ENCODE measurements at places on chromosomes 6 and 20.

- DNase-seq: no peak
These were observed 223.3 kb downstream of the TMEM242 start for GRCh38 chr6:157099912-157100593.

DNA sequence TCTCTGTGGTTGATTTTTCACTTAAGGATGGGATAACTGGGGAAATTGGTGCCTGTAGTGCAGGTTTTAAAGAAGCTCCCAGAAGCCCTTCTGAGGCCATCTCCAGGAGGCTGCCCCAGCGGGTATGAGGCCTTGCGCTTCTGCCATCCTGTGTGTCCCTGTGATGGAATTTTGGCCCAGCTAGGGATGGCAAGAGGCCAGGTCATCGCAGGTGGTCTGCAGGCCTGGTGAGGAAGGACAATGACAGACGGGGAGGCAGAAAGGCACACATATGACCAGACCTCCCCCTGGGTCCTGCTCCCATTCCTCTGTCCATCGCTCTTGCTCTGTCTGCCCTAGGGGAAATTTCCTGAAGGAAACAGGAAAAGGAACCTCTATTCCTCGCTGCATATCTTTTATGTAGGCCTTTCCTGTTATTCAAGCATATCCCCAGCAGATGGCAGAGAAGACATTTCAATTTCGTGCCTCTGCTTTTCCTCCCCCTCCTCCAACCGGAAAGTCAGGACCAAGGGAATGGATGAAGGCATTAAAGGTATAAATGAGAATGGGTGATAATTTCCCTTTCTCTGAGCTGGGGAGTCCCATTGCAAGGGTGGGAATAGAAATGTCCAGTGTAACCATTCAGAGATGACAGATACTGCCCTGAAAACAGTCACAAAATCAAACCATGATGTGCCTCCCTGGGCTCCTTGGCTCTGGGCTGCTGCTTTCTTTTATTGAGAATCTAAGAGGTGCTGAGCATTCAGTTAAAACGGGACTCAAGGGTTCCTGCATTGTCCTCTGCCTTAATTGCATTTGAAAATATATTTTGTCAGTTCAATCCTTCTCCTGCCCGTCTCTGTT is 17.6 kb upstream of the HLA-F start:
- DNase-seq: no peak

- DNase-seq: no peak
These were observed 138.7 kb upstream of the SLC24A3 start for GRCh38 chr20:19073584-19074218.

GRCh38 chr6:159676890-159677505 is 16.0 kb downstream of the SOD2 start:
- no peak for DNase-seq

DNA sequence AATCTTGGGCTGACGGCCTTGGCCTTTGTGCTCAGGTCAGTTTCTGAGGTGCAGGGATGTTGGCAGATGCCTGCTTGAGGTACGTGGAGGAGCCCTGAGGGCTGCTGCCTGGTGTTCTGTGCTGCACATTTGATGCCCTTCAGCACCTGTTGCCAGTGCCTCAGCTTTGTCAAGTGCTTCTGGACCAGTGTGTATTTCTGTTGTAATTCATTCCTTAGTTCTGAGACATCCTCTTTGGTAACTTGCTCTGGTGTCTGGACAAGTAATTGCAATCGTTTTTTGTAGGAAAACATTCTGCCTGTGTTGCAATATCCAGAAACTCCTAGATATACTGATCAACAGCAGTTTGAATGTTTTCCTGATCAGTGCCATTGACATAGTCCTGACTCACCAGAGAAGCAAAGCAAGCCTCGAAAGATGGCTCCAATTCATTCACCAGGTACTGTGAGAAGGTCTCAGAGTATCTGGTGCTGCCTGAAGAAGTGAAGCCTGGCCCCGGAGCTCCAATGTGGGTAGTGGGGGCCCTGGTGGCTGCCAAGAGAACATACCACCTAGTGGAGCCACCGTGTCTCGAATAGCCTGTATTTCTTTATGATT is 26.7 kb downstream of the ZNF337 start:
- peak; percentile 75 for DNase-seq

DNA sequence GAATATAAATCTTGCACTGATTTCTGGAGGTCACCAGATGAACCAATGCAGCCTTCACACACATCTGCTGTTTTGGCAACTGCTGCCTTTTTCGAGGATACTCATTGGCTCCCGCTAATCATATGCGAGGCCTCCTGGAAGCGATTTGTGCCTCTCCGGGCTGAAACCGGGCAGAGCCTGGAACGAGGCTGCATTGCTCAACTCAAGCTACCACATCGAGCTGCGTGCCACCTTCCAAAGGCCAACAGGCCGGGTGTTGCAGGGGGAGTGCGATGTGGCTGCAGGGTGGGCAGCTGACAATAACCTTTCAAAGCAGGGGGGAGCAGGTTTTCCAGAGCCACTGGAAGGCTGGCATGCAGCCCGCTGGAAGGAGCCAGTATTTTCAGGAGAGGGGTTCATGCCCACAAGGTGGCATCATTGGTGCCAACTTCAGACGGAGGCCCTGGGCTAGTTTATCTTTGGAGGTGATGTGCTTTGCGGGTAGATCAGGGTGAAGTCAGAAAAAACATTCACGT is 122.6 kb upstream of the IFNGR1 start:
- peak; percentile 84 for DNase-seq

DNA sequence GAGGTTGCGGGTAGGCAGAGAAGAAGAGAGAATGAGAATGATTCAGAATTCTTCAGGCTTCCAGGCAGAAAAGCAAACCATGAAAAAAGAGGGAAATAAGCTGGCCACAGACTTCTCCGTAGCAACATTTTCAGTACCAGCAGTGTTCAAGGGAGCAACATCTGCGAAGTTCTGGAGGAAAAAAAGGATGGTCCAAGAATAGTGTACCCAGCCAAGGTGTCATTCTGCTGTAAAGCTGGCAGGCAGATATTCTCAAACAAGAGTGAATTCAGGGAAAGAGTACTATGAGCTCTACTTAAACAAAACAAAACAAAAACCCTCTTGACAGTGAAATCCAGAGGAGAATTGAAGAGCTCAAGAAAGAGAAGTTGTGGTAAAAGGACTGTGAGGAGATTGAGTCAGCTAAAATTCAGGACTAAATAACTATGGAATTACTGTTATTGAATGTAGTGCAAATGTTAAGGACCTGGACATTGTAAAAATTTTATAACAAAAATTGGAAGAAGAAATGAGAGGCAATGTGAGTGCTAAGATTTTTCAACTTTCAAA is 86.5 kb downstream of the ATRN start:
- no peak for DNase-seq

DNA sequence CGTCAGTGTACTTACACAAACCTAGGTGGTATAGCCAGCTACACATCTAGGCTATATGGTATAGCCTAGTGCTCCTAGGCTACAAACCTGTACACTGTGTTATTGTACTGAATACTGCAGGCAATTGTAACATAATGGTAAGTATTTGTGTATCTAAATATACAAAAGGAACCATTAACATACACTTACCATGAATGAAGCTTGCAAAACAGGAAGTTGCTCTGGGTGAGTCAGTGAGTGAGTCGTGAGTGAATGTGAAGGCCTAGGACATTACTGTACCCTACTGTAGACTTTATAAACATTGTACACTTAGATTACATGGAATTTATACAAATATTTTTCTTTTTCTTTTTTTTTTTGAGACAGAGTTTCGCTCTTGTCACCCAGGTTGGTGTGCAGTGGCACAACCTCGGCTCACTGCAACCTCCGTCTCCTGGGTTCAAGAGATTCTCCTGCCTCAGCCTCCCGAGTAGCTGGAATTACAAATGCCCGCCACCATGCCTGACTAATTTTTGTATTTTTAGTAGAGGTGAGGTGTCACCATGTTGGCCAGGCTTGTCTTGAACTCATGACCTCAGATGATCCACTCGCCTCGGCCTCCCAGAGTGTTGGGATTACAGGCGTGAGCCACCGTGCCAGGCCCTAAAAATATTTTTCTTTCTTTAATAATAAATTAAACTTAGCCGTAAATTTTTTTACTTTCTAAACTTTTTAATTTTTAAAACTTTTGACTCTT is 15.4 kb upstream of the KIAA1755 start:
- DNase-seq: peak; percentile 78

DNA sequence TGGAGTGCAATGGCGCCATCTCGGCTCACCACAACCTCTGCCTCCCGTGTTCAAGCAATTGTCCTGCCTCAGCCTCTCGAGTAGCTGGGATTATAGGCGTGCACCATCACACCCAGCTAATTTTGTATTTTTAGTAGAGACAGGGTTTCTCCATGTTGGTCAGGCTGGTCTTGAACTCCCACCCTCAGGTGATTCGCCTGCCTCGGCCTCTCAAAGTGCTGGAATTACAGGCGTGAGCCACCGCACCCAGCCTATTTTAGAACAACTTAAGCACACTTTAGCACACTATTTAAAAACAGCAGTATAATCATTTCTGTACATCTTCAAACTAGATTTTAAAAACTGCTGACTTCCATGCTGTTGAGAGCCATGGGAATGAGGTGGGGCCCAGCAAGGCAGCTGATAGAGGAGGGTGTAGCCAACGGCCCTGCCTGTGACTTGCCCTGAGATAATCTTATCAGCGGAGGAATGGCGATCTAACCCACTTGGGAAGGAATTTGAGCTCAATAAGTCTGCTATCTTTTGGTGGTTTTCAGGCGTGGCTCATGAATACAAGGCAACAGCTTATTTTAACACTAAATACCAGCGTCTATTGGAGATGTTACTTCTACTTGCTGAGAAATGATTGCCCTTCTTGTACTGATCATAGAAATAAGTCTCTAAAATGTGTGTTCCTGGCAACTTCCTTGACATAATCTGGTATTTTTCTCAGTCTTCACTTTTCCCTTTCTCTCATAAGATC is 12.1 kb downstream of the ZDHHC14 start:
- DNase-seq: no peak

DNA sequence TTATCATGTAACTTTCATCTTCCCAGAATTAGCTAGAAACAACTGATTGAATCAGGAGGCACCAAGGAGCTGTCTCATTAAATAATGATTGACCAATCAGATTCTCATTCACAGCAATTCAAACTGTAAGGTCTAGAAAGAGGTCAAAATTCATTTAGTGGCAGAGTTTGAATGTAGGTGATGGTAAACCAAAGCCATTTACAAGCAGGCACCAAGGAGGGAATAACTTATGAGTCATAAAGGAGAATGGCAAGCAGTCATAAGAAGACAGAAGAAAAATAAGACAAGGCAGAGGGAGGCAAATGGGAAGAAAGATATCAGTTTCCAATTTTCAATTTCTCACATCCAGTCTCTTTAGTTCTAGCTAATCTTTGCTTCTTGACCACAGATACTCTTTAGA is 52.9 kb upstream of the DEFB112 start:
- DNase-seq: no peak

DNA sequence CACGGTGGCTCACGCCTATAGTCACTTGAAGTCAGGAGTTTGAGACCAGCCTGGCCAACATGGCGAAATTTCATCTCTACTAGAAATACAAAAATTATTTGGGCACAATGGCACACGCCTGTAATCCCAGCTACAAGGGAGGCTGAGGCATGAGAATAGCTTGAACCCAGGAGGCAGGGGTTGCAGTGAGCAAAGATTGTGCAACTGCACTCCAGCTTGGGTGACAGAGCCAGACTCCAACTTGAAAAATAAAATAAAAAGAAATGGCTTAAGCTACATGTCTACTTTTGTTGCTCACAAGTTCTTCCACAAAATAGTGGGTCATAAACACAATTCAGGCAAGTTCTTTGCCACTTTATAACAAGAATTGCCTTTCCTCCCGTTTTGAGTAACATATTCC is 27.1 kb upstream of the B4GALT5 start:
- DNase-seq: no peak

GRCh38 chr20:59015411-59015810 is 3.8 kb upstream of the TUBB1 start:
- no peak for DNase-seq

- no peak for DNase-seq
These were observed 74.0 kb upstream of the RALGAPA2 start for GRCh38 chr20:20786428-20786827.

DNA sequence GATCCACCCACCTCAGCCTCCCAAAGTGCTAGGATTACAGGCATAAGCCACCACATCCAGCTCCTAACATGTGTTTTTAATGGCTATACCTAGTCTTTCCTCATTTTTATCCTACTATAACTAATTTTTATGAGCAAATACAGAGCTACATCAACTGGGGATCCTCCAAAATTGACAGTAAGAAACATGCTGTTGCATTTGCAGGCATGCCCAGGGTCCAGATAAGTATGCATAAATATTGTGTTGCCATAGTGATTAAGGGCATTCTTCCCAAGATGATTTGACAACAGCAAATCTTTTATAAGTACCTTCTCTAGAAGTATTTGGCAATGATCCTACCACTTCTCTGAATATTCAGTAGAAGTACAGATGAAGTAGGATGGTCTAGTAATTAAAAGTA is 41.9 kb upstream of the MOXD1 start:
- DNase-seq: no peak

DNA sequence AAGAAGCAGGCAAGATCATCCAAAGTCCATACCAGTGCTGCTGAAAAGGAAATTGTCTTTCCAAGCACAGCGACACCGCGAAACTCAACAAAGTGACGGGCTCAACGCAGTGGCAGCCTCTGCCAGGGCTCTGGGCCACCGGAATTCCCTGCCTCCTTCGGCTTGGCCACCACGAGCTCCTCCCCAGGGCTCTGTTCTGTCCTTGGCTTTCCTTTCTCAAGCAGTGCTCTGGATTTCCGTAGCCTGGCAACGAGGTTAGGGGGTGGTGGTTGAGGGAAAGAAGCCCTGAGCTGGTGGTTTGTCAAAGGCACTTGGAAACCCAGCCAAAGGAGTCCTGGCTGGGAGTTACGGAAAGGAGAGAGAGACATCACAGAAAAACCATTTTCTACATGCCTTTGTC is 31.2 kb downstream of the PRR18 start:
- no peak for DNase-seq

- peak; percentile 50 for DNase-seq
These were observed 39.8 kb upstream of the PTPN1 start for GRCh38 chr20:50470264-50470858.

DNA sequence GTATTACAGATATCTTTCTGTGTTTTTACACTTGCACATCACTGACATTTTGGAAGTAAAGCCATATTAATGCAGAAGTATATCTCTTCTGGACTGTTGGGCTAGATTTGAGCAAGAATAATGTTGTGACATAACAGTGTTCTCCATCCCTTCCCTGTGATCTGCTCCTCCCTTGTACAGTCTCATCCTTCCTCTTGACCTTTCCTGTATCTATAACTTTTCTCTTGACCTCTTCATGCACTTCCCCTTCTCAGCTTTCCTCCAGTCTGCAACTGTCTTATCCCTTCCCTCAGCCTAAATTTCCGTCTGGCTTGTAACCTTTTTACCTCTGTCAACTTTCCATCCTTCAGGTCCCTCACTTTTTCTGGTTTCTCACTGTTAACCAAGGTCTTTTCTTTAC is 29.8 kb downstream of the NCOA3 start:
- no peak for DNase-seq

GRCh38 chr6:24643920-24644319 is 2.1 kb downstream of the KIAA0319 start:
- no peak for DNase-seq
